ENCODE measurements at places on chromosomes 4 and X. TPM values are rescaled to one million over a fixed set of nuclear protein-coding genes. Genes with fewer than 3 reads are reported as not detected.

The SERPINA7 gene
- not detected for total RNA-seq

- no peak for DNase-seq
- no peaks in the 10 kb centered on the region for H3K27me3 ChIP-seq
- H3K36me3 ChIP-seq, result no peaks in the 10 kb centered on the region
- no peak overlapping the region for H3K4me3 ChIP-seq
- H3K27ac ChIP-seq, result no peak overlapping the region
Observed at GRCh38 chr4:138671106-138671505, 344.5 kb upstream of the NOCT start.

GRCh38 chr4:163269869-163270268 is 62.5 kb downstream of the NPY1R start:
- no peaks in the 10 kb centered on the region for H3K27me3 ChIP-seq
- H3K4me1 ChIP-seq, result no peaks in the 10 kb centered on the region
- no peaks in the 10 kb centered on the region for H3K36me3 ChIP-seq
- H3K27ac ChIP-seq, result no peak overlapping the region
- DNase-seq, result no peak

- no peaks in the 10 kb centered on the region for H3K27me3 ChIP-seq
- H3K27ac ChIP-seq, result no peak overlapping the region
- H3K4me1 ChIP-seq, result no peaks in the 10 kb centered on the region
- no peak overlapping the region for H3K4me3 ChIP-seq
- no peaks in the 10 kb centered on the region for H3K36me3 ChIP-seq
Observed at GRCh38 chrX:47807548-47807947, 29.2 kb upstream of the ZNF81 start.

- no peak overlapping the region for H3K4me3 ChIP-seq
- peak; percentile 44 for DNase-seq
- no peaks in the 10 kb centered on the region for H3K27me3 ChIP-seq
- H3K27ac ChIP-seq, result no peak overlapping the region
Observed at GRCh38 chr4:139761461-139761860, 95.8 kb downstream of the MGST2 start.

- H3K27ac ChIP-seq, result no peak overlapping the region
- no peak for DNase-seq
- no peaks in the 10 kb centered on the region for H3K4me1 ChIP-seq
- H3K36me3 ChIP-seq, result peaks cover 76% of the 10 kb centered on the region
Observed at GRCh38 chr4:3121110-3121509, 46.6 kb downstream of the HTT start.
